ENCODE measurements at places on chromosomes 11 and 22.
A peak's percentile ranks its signal among the peaks of the same experiment; 100 is the strongest.

DNA sequence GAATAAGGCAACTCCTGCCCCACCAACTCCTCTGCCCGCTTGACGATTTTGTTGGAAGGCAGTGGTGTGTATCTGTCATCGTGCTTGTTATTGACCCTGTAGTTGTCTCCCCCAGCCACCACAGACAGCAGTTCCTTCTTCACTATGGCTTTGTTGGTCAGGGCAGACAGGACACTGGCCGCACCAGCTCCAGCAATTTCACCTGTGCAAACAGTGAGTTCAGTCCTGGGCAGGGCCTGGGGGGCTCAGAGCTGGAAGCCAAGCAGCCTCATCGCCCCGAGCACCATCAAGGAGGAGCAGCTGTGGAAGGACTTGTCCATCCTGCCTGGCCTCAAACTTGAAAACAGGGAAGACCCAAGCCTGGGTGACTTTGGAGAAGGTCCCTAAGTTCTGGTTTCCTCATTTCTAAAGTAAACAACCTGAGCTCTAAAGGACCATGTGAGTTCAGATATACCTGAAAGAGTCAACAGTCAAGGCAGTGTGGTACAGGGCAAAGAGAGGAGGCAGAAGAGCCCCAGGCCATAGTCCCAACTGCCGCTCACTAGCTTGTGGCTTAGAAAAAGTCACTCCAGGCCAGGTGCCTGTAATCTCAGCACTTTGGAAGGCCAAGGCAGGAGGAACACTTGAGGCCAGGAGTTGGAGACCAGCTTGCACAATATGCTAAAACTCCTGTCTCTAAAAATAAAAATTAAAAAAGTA, 4.6 kb downstream of the PLAAT2 start:
- ATAC-seq: no peak

DNA sequence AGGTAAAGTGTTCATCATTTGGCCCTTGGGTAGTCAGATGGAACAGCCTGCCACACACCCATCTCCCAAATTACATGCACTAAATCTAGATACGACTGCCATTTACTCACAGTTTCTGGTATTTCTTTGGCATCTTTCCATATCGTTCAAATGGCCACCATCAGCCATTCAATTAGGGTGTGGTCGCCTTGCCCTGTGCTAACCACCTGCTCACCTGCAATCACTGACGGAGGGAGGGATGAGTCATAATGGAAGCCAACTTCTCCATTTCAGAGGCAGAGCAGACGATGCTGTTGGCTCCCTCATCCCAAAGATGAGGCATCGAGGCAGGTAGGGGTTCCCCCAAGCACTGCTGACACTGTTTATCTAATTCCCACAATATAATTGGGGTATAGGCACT, 14.6 kb downstream of the MS4A6A start:
- no peak for ATAC-seq

DNA sequence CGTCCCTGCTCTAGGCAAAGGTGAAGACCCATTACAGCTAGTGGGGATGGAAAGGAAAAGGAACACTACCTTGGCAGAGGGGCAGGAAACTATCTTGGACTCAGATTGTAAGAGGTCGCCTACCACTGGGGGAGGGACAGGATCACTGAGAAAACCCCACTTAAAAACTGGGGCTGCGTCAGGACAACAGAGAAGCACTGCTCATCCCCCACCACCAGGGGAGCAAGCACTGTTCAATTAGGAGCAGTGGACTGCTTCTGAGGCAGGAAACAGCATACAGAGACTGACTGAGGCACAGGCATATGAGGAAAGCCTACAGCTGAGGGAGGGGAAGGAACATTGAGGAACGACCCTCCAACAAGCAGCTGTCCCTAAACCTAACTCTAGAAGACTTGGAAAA, 20.8 kb upstream of the DLAT start:
- ATAC-seq: no peak

DNA sequence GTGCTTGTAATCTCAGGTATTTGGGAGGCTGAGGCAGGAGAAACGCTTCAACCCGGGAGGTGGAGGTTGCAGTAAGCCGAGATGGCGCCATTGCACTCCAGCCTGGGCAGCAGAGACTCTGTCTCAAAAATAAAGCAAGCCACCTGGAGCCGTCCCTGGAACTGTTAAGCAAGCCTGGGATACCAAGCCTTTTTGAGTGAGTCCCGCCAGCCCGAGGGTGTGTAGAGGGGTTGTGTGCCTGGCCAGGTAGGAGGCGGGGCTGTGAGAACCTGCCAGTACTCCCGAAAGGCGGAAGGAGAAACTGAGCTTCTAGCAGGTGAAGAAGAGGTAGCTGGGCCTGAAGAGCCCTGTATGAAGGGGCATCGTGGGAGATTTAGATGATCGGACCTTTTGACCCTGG, 52.4 kb downstream of the TRIOBP start:
- ATAC-seq: no peak

DNA sequence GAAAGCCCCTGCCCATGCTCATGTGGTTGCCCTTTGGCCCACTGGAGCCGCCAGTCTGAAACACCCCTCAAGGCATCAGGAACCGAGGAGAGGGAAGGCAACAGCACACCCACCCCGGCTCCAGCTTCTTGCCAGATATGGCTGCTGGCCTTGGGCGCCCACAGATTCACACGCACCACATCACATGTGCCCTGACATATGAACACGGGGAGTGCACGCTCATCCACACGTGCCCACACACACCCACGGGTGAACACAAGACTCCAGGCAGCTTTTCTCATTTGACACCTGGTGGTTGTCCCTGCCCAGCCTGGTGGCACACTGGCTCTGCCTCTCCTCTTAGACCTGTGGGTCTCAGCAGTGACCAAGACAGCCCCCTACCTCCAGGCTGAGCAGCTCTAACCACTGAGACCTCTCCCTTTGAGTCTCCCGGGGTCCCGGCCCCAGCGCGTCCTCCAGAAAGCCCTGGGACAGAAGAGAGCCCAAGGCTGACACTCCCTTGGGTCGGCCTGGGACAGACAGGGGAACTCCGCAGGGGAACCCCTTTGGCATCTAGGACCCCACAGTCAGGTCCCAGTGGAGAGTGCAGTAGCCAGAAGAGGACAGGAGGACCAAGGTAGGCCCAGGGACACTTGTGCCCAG, 2.7 kb upstream of the MAPK12 start:
- ATAC-seq: no peak

DNA sequence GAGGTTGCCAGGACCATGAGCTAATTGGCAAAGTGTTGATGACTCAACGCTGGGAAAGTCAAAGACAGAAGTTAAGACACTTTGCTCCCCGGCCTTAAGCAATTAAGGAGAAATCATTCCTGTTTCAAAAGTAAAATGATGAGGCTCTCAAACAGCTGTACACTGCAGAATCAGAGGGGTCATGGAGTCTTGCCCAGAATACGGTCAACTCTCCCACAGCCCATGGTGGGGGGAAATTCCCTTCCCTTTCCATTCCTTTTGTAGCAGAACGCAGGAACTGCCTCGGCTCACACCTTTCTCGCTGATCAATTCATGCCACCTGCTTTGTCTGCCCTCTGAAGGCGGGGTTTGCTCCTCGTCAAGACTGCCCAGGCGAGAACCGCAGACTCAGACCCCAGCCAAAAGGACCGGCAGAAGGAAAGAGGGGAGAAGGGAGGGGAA, 52.8 kb downstream of the MN1 start:
- peak; percentile 70 for ATAC-seq

DNA sequence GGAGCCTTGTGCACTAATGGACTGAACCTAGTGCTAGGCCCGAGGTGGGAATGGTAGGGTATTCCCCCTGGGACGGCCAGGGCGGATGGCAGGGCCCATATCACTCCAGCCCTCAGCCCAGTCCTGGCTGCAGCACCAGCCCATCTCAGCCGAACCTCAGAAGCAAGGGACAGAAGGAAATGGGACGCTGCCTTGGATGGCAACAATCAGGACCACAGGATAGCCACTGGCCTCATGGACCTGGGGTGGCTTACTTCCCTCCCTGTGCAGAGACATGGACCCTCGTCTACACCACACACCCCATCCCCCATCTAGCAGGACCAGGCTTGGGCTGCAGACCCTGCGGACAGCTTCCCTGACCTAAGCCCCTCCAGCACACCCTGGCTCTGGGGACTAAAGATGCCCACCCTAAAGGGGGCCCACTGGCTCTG, 24.1 kb downstream of the ARVCF start:
- ATAC-seq: no peak

- ATAC-seq: no peak
Measured at GRCh38 chr11:109153836-109154235, 268.2 kb upstream of the C11orf87 start.

DNA sequence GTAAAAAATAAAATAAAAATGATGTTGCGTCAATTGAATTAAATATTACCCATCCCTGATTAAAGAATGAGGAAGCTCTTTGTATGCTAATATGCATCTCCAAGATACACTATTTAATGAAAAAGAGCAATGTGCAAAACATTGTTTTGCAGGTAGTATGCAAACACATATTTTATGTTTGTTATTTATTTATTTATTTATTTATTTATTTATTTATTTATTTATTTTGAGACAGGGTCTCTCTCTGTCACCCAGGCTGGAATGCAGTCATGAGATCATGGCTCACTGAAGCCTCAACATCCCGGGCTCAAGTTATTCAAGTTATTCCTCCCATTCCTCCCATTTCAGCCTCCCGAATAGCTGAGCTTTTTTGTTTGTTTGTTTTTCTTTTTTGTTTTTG, 7.2 kb upstream of the CHST1 start:
- ATAC-seq: no peak

DNA sequence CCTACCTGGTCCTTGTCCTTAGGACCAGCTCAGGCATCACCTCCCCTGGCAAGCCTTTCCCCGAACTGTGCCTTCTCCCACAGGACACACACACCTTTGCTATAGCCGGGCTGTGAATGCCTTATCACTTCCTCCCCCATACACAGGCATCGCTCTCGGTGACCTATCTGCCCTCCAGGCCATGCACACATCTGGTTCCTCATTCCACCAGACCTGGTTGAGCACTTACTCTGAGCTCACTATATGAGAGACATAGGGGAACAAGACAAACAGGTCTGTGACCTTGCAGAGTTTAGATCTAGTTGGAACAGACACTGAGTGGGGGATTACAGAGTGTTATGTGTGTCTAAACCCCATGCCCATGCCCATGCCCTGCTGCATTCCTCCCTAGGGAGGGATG, 3.1 kb upstream of the BCR start:
- no peak for ATAC-seq

DNA sequence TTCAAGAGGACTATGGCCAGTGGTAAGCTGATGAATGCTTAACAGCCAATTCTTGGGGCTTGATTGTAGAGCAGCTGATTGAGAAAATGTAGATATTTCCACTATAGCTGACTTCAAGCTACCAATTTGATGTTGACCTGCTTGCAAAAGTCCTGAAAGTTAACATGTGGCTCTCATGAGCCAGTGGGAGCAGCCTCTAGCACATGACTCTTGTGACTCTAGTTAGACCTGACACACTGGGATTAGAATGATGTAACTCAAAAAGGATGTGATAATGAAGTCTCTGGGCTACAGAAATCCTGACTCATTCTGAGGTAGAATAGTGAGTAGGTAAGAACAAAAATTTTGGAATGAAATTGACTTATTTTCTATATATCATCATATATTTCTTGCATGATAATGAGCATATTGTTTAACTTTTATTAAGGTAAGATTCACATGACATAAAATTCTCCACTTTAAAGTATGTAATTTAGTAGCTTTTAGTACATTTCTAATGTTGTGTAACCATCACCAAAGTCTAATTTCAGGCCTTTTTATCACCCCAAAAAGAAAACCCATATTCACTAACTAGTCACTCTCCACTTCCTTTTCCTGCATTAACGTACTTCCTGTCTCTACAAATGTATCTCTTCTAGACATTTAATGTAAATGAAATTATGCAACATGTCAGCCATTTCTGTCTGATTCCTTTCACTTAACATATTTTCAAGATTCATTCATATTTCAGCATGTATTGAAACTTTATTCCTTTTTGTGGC, 16.1 kb upstream of the OR52H1 start:
- no peak for ATAC-seq

GRCh38 chr11:86108191-86108590, 39.3 kb upstream of the PICALM start:
- no peak for ATAC-seq

DNA sequence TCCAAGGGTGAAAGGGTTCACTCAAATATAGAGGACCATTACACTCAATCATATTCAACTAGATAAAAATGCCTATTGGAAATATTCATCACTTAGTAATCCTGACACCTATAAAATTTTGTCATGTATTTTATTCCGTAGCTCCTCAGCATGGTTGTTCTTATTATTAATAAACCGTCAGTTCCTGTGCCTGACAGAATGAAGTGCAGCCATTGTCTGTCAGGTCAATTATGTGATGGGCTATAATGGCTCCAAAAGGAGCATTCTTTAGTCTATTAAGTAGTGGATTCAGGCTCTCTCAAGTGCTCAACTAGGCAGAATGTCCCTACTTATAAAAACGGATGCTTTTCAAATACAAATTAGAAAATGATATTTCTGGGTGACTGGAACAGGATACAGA, 916.1 kb upstream of the ANO3 start:
- ATAC-seq: no peak
